Stimulated activated CD4-positive, alpha-beta T cell treated with anti-CD3 and anti-CD28 coated beads, Interleukin-2, amount 100 ng/mL, for 48 hours (primary cell): ENCODE measurements at places on chromosomes 3 and 15.

DNA sequence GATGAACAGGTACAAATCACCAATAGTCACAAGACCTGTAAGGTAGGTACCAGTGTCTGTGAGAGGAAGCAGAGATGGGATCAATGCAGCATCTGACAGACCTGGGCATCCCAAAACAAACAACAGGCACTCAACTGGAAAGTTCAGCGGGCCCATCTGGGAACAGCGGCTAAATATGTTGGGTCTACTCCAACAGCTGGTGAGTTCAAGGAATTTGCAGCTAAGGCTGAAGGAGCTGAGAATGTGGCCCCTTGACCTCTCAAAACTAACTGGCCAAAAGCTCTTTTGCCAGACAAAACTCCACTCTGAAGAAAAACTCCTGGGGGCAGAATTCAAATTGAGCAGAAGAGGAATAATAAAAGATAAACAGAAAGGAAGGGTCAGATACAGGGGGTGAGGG lies 24.4 kb downstream of the AVEN start:
- DNase-seq, result no peak

DNA sequence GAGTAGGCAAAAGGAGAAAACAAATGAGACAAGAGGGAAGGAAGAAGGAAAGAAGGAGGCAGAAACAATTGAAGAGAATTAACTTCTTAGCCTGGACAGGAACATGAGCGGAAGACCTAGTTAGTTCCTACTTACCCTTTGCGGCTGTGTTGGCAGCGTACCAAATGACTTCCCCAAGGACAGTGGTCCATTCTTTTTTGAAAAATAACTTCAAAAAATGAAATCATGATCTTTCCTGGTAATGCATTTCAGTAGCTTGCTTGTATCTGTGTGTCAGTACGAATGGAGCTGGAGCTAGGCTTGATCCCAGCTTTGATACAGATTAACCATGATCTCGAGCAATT lies 41.5 kb upstream of the CFAP161 start:
- DNase-seq, result no peak

DNA sequence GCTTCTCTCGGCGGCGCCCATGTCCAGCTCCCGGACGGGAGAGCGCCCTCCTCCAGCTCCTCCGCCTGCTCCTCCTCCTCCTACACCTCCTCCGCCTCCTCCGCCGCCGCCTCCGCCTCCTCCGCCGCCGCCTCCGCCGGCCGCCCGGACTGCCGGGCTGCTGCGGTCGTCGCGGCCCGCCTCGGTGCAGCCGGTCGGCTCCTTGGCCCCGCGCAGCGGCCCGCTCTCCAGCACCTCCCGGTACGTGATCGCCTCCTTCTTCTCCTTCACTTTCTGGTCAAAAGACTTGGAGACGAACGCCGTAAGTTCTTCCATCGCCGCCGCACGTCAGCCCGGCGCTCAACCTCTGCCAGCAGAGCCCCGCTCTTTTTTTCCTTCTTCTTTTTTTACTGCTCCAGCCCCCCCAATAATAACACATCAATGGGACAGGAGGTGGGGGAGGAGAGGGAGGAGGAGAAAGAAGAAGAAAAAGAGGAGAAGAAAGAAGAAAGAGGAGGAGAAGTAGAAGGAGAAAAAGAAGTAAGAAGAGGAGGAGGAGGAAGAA lies 438 bp downstream of the SHOX2 start:
- DNase-seq, result no peak

DNA sequence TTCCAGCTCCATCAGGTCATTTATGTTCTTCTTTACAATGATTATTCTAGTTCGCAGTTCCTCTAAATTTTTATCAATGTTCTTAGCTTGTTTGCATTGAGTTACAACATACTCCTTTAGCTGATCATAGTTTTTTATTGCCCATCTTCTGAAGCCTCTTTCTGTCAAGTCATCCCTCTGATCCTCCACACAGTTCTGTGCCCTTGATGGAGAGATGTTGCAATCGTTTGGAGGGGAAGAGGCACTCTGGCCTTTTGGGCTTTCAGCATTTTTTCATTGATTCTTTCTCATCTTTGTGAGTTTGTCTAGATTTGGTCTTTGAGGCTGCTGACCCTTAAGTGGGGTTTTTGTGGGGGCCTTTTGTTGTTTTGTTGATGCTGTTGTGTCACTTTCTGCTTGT lies 234.6 kb upstream of the CBLB start:
- no peak for DNase-seq

DNA sequence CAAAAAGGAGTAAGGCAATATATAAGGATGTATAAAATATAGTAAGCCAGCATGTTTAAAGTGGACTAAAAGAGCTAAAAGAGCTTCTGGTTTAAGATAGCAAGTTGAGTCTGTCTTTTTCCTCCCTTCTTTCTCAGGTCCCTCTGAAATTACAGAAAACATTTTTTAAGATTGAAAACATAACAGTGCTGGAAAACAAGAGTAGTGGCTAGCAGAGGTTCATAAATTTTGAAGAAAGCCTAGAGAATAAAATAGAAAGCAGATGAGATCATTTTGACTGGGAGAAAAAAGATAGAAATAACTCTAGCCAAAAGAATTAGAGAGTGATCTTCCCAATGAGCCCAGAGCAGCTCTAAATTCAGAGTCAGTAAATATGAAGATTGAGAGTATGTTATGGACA lies 41.9 kb downstream of the ATP8B4 start:
- no peak for DNase-seq

- no peak for DNase-seq
Measured at GRCh38 chr3:194318511-194319161, 32.5 kb downstream of the CPN2 start.
